ENCODE measurements at places on chromosomes 7 and 10. TPM values are rescaled to one million over a fixed set of nuclear protein-coding genes. Genes with fewer than 3 reads are reported as not detected.

The PIK3AP1 gene
- 9.7 TPM for total RNA-seq

The SAP25 gene
- not detected for total RNA-seq

The LOXL4 gene
- total RNA-seq, result 0.46 TPM

The SVOPL gene
- total RNA-seq, result 3.0 TPM

The MSMB gene
- total RNA-seq, result not detected

The FRA10AC1 gene
- total RNA-seq, result 20.8 TPM

The SFRP4 gene
- 3.2 TPM for total RNA-seq

The CPVL gene
- 14.1 TPM for total RNA-seq
